Bone marrow (tissue), 2 donors: ENCODE measurements at places on chromosomes 5 and 9.
A peak's percentile ranks its signal among the peaks of the same experiment; 100 is the strongest.

GRCh38 chr5:78537821-78538220, 110.8 kb downstream of the LHFPL2 start:
- DNase-seq, result peak; percentile 46

GRCh38 chr5:135600971-135601381, 22.2 kb upstream of the CXCL14 start:
- no peak for DNase-seq

- DNase-seq, result no peak
These were observed 3.2 kb upstream of the ENHO start for GRCh38 chr9:34526026-34526425.

DNA sequence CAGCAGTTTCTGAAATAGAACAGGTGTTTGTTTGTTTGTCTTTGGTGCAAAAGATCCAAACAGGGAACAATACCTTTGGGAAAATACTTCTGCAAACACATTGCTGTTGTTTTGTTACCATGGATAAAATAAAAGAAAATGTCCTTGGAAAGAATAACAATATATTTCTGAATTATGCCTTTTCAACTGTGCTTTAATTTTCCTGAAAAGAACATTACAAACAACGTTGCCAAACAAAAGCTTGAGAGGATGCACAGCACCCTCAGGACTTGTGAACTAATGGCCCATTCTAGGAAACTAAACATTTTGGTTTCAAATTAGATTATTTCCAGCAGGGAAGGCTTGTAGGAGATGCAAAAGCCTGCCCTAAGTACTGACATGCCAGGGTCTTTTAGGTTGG, 967.2 kb downstream of the TLE4 start:
- no peak for DNase-seq

DNA sequence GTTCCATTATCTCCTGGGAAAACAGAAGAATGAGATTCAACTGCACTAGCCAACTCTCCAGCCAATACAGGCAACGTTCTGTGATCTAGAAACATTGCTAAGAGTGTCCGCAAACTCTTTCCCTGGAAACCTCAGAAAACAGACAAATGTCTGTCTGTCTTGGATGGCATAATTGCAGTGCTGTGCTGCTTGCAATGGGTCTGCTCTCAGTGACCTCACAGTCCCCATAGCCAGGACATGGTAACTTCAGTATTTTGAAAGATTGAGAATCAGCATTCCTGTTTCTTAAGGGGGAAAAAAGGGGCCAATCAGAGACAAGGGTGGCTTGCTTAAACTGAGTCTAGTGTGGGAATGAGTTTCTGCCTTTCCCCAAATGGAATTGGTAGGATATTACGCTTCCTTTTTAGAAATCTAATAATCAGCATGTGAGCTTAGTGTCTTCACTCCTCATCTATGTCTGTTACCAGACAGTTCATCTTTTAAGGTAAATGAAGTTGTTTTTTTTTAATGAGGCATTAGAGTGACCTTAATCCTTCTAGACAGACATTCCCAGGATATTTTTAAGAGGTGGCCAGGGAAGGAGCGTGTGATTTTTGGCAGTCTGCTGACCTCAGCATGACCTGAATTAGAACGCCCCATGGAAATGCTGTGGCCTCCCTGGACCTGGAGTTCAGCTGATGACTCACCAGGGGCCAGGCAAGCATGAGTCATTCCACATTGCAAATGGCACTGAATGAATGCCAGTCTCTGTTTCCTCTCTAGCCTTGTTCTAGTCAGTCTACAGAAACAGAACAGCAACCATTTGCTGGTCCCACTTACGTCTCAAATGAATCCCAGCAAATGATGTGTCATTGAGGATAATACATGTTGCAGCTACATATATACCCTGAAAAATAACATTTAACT, 210.2 kb upstream of the ACTBL2 start:
- DNase-seq, result no peak
